NCI-H2081 (cell line): ENCODE measurements at places on chromosomes 1 and 21.

DNA sequence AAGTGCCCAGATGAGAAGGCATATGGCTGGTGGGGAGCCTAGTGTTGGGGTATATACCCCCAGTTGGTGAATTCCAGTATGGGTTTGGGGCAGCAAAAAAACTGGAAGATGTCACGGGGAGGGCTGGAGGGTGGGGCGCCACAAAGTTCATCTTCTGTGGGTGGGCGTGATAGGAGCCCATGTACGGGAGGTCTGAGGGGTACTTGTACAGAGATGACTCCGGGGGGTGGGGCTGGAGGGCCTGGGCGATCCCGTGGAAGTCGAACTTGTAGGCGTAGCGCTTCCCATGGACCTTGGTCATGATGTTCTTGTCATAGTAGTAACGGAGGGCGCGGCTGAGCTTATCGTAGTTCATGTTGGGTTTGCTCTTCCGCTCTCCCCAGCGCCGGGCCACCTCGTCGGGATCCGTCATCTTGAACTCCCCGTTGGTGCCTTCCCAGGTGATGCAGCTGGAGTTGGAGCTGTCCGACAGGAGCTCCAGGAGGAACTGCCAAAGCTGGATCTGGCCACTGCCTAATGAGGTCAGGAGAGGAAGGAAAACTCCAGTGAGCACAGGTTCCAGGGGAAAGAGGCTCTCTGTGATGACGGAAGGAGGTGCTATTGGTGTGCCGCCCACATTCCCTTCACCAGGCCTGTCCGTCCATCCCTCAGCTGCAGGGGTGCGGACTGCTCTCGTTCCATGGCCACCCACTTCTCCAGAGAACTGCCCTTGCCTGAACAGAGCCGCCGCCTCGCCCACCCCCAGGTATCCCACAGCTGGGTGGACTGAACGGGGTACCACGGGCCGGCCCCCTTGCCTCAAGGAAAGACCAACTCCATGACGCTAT is 114.7 kb downstream of the ERG start:
- no peak for DNase-seq

DNA sequence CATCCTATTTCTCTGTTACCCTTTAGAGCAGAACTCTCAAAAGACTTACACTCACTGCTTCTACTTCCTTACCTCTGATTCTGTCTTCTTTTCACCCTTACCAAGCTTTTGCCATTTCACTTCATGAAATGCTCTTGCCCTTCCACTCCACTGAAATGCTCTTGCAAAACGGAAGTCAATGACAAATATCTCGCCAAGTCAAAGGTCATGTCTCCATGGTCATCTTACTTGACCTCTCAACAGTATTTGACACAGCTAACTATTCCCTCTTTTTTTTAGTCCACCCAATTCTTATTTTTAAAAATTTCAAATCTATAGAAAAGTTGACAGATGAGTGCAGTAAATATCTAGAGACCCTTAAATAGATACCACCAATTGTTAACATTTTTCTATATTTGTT is 107.7 kb downstream of the OLFML2B start:
- DNase-seq: no peak

- DNase-seq: no peak
Measured at GRCh38 chr1:22650089-22650693, 2.8 kb upstream of the C1QB start.

DNA sequence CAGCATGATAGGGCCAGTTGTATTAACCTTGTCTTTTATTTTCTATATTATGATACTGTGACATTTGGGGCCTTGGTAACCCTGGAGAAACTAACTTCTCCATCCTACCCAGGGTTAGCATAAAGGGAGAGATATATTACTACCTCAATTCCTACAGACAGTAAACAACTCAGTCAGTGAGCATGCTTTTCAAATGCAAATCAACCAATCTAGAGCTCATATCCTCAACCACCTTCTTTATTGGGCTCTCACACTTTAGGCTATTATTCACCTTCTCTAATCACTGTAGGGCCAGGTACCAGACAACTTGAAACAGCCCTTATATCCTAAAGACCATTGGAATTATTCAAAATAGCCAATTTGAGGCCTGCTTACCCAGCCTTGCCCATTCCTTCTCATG is 477.6 kb downstream of the PTPRC start:
- DNase-seq: no peak

DNA sequence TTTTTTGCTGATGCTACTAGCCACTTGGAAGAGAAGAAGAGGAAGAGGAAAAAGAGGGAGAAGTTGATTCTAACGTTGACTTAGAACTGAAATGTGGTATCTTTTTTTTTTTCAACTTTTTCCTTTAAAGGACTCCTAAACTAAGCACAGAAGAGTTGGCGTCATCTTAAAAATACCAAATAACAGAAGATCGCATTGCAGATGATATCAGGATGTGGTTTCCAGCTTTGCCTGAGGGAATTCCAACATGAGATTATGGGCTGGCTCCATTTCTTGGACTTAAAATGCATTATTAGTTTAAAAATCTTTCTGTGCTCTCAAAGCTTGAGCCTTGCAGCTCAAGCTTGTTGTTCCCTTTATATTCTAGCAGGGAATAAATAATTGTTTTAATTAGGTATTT is 29.8 kb downstream of the WDR3 start:
- DNase-seq: no peak

DNA sequence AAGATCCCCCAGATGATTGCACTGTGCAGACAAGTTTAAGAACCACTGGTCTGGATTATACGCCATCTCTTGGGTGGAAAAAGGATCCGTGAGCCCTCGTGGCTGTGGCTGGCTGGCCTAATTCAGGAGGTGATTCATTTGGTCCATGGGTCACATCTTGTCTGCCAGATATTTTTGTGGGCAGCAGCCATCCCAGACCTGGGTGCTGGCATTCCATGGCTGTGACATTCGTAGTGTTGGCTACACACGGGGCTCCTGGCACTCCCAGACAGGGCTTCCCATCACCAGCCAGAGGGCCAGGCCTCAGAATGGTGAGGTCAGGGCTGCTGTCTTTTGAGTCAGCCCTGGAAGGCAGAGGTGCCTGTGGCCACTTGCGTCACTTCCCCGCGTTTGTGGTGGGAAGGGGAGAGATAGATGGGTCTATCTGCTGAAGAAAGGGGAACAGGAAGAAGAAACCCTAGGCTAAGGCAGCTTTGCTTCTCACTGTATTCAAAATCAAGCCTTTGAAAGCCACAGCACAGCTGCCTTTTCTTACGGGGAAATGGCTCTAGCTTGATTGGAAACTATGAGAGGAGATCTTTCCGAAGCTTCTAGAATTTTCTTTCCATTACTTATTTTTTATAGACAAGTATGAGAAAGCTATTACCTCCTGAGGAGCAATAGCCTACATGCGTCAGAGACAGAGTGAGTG is 32.4 kb downstream of the EIF2D start:
- DNase-seq: no peak

- peak; percentile 27 for DNase-seq
Measured at GRCh38 chr1:5430911-5431697, 561.1 kb downstream of the NPHP4 start.

DNA sequence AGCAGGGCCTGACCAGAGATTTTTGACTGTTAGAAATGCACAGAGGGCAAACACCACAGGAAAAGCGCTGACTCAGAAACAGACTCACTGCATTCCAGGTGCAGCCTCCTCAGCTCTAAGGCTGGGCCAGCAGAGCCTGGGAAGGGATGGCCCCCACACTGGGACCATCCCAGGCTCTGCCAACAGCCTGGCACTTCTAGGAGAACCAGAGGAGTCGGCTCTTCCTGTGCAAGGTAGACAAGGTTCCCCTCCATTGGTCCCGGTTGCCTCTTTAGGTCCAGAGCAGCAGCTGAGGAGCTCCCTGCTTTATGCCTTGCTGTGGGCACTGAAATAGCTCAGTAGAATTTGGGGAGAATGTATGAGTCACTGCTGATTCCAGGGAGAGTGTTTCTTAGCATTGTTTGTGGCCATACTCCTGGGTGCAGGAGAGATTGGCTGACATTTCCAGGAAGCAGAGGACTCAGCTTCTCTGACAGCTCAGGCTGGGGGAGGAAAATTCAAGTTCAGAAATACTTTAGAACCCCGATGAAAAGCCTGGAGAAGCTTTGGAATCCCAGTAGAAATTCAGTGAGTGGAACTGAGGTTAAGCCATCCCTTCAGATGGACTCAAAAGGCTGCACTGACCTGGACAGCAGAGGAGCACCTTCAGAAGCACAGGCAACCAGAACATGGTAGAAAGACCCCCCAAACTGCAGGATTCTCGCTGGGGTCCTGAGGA is 19.7 kb downstream of the PRAMEF1 start:
- no peak for DNase-seq

GRCh38 chr1:22255341-22256212 is 112.7 kb upstream of the WNT4 start:
- DNase-seq: no peak

DNA sequence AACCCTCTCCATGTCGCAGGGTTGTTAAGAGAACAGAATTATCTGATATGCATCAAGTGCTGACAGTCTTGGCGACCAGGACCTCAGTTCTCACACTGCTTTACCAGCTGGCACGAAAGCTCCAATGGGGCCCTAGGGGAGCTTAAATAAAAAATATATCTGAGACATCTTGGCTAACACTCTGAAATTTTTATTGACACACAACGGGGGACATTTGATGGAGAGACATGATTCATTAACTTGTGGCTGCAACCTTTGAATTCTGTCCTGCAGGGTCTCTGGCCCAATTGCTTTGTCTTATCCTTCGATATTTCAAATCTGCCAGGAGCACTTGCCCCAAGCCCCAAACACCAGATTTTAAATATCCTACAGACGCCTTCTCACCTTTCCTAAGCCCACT is 567.0 kb downstream of the AJAP1 start:
- DNase-seq: no peak

GRCh38 chr1:116710420-116711262 is 43.1 kb upstream of the IGSF3 start:
- DNase-seq: peak; percentile 12

DNA sequence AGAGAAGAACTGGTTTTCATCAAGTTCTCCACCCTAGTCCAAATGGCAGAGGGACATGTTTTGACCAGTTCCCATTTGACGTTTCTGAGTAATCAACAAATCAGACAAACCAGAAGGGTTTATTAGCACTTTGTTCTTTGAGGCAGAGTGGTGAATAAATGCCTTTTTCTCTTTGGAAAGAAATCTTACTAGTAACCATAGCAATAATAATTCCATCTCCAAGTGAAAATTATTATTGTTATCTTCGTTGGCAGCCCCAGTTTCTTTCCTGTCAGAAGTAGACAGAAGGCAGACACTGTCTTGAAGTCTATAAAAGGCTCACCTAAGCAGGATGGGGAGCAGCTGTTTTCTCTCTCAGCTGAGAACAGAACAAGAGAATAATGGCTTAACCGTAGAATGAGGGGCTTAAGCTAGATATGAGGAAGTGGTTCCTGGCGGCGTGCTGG is 391.6 kb downstream of the PBX1 start:
- no peak for DNase-seq

GRCh38 chr21:45852886-45853400 is 128.6 kb upstream of the COL6A1 start:
- no peak for DNase-seq

DNA sequence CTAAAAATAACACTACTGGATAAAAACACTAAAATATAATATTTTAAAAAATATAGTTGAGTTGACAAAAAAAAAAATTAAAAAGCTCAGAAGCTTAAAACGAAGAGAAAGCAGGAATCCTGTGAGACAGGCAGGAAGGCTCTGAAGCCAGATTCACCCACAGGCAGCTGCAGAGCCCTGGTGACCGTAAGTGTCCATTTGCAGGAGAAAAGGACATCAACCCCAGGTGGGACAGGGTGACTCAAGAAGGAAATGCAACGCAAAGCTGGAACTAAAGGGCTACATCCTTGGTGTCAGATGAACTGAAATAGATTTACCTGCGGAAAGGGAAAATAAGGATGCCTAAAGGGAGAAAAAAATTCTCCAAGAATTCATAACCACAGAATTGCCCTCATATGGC is 46.8 kb downstream of the USP24 start:
- no peak for DNase-seq

- DNase-seq: no peak
Measured at GRCh38 chr1:204348242-204348641, 11.5 kb downstream of the PLEKHA6 start.

GRCh38 chr1:152053375-152053774 is 16.6 kb upstream of the S100A11 start:
- DNase-seq: peak; percentile 16

GRCh38 chr1:41450747-41451285 is 33.7 kb downstream of the EDN2 start:
- DNase-seq: no peak

DNA sequence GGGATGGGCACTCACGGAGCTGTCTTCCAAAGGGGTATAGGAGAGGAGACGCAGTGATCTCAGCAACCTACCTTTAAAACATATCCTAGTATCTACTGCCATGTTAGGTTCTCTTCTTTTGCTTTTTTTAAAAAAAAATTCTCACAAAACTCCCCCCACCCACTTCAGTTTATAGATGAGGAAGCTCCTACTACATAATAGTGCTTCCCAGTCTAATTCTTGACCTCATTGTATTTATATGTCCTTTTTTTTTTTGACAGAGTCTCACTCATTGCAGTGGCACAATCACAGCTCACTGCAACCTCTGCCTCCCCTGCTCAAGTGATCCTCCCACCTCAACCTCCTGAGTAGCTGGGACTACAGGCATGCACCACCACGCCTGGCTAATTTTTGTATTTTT is 99.9 kb downstream of the OSBPL9 start:
- no peak for DNase-seq

- DNase-seq: peak; percentile 18
Measured at GRCh38 chr1:46180082-46180616, 3.9 kb upstream of the P3R3URF start.

DNA sequence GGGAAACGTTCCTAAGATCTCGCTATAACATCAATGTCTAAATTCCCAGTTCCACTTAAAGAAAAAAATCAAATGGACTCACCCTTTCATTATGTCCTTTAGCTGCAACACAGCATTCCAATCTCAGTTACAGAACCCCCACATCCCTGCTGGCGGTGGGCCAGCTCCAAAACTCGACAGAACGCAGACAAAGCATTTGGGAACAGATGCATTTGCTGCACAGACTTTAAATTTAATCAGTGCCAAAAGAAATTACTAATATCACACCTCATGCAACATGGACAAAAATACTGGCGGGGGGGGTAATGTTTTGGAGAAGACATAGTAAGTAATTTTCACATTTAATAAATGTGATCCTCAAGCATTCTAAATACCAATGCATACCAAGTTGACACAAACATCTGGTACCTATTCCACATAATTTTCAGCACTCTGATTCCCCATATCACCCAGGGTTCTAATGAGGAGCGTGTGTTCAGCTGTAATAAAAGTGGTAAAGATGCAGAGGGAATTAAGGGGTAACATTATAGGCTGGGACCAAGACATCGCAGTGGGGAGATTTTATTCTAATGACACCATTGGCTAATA is 79.7 kb downstream of the TGFBR3 start:
- no peak for DNase-seq

DNA sequence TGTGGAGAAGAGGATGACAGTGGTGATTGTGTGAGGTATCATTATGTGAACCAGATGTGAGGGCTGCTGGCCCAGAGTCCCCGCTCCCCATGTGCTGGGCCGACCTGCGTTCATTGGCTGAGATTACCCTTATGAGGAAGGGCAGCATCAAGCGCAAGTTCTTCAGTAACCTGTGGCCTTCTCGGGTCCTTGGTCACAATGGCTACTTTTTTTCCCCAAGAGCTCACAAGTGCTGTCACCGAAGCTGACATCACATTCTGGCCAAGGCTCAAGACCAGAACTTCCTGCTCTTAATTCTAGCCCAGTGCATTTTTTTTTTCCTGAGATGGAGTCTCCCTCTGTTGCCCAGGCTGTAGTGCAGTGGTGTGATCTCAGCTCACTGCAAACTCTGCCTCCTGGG is 262.9 kb downstream of the RHOU start:
- DNase-seq: no peak
